Endothelial cell (in vitro differentiated cells): ENCODE measurements at places on chromosomes 3 and 15.

- DNase-seq, result no peak
Observed at GRCh38 chr3:117633207-117633606, 923.6 kb downstream of the TUSC7 start.

DNA sequence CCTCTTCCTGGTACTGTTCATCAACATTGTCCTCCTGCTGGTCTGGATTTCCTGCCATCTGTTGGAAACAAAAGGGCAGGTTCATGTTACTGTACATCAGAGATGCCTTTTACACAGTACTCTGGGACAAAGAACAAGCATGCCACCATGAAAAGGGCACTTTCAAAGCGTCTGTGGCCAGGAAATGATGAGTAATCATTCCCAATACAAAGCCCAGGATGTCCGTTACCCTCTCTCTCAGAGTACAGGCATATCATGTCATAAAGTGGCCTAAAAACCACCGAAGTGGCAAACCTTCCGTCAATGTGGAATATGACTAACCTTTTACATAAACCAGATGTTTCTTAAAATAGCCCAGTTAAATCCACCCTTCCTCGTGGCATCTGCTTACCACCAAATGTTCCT, 71.2 kb downstream of the GOLIM4 start:
- peak; percentile 23 for DNase-seq

- DNase-seq, result no peak
Observed at GRCh38 chr3:5022966-5023776, 43.9 kb downstream of the BHLHE40 start.

DNA sequence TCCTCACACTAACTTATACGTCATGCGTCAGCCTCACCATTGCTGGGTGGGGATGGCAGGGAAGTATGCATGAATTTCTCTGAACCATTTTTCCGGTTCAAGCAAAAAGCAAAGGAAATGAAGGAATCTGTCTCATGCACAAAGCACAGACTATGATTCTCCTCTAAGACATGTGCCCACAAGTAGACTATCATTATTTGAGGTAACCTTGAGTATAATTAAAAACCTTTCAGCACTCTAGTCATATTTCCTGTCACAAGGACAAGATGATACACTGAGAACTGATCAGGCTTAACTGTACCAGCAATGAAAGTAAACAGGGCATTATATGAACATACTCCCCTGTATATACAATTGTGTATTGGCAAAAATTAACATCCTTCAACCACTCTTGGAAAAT, 56.7 kb upstream of the TSC22D2 start:
- no peak for DNase-seq

DNA sequence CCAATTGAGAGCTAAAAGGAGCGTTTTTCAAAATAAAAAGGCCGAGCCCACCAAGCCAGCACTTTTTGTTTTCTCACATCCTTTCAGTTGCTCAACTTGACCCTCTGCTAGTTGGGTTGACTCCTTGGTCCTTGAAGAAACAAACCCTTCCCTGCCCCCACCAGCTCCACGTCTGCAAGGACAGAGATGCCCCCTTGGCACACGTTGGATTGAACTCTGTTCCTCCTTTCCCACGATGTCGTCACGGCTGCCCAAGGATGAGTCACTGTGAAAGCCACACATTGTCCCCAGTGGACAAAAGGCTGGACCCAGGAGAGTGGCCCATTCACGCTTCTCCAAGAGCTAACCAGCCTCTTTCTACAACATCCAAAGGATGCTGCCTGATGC, 43.0 kb upstream of the SPATA12 start:
- DNase-seq, result no peak

DNA sequence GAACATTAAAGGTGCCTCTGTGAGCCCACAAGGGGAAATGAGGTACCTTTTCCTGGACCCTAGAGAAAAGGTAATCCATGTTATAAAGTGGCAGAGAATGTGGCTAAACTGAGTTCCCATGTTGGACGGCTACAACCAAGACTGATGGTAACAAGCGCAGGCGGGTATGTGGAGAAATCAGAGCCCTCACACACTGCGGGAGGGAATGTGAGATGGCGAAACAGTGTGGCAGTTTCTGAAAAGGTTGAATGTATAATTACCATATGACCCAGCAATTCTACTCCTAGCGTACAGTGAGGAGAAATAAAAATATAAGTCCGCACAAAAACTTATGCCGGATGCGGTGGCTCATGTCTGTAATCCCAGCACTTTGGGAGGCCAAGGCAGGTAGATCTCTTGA, 24.1 kb upstream of the SHISA5 start:
- DNase-seq, result no peak

GRCh38 chr3:46542344-46542743, 23.8 kb downstream of the LRRC2 start:
- no peak for DNase-seq

GRCh38 chr15:100703671-100704070, 101.3 kb downstream of the ASB7 start:
- DNase-seq, result no peak

- no peak for DNase-seq
Observed at GRCh38 chr3:30457081-30457480, 149.3 kb upstream of the TGFBR2 start.

DNA sequence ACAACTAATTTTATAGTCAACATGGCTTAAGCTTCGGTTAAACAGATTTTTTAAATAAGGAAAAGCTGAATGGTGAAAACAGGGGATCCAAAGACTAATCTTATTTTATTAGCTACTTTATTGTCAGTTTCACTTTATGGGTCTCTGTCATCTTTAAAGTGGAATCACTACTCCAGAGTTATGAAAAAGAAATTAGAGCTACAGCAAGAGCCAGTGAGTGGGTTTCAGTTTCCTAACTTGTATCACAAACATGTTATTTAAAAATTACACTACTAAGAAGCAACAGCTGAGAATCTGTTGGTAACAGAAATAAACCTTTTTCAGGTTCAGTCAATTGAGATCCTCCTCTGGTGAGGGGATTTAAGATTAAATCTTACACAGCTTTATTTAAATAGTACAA, 10.0 kb downstream of the PHC3 start:
- no peak for DNase-seq

DNA sequence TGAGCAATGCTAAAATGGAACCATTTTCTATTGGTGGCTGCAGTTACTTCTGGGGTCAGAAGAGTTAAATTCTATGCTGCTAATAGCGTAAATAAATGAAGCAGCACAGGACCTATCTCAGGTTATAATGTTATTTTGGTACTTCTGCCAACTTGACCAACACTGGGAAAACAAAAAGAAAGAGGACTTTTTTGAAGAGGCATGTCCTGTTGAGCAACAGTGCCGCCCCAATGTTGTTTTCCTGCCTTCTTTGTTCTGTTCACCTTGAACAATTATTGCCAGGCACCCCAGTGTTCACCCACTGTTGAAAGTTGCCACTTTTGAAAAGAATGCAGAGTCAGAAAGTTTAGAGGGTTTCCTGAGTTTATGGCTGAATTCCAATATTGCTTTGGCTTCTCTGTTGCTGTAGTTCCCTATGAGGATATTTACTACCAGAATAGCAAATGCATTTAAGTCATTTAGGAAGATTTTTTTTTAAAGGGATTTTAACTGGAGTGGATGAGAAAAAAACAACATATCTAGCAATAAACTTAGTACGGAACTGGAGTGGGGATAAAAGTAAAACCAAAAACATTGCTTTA, 679.0 kb upstream of the DPPA4 start:
- no peak for DNase-seq

- DNase-seq, result no peak
Observed at GRCh38 chr3:31575448-31575847, 42.7 kb downstream of the STT3B start.

- DNase-seq, result no peak
Observed at GRCh38 chr3:148372206-148372875, 325.4 kb upstream of the AGTR1 start.

- DNase-seq, result no peak
Observed at GRCh38 chr15:84914351-84914750, 29.9 kb downstream of the SLC28A1 start.

DNA sequence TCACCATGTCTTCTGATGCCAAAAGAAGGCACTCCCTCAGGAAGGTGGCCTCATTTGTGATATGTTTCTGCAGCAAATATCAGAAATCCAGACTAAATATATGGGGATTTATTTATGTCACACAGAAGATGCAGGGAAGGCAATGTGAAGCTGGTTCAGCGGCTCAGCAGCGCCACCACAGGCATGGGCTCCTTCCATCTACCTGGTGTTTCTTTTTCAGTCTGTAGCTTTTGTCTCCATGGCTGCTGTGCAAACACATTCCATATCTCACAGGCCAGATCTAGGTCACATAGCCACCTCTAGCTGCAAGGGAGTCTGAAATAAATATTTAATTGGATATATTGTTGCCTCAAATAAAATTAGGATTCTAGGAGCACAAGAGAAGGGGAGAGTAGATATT, 502.1 kb upstream of the IL12A start:
- DNase-seq, result peak; percentile 12

DNA sequence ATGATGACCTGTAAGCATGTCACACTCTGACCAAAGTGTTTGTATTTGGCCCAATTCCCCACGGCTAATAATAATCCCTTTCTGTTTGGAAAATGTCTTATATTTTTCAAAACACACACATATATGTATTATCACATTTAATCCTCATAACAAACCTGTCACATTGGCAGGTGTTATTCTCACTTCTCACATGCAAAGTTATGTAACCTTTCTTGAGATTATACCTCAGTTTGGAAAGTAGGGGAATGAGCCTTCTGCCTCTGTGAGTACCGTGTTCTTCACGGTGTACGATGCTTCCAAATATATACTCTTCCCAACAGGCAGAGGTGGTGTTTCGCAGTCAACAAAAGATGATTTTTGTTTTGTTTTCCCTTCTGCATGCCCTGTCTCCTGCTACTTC, 205.6 kb downstream of the TP63 start:
- no peak for DNase-seq

- DNase-seq, result no peak
Observed at GRCh38 chr3:25610167-25610566, 54.5 kb downstream of the TOP2B start.

GRCh38 chr15:36185438-36185837, 394.0 kb upstream of the CDIN1 start:
- DNase-seq, result no peak

- no peak for DNase-seq
Observed at GRCh38 chr3:23830869-23831484, 25.2 kb downstream of the UBE2E1 start.

DNA sequence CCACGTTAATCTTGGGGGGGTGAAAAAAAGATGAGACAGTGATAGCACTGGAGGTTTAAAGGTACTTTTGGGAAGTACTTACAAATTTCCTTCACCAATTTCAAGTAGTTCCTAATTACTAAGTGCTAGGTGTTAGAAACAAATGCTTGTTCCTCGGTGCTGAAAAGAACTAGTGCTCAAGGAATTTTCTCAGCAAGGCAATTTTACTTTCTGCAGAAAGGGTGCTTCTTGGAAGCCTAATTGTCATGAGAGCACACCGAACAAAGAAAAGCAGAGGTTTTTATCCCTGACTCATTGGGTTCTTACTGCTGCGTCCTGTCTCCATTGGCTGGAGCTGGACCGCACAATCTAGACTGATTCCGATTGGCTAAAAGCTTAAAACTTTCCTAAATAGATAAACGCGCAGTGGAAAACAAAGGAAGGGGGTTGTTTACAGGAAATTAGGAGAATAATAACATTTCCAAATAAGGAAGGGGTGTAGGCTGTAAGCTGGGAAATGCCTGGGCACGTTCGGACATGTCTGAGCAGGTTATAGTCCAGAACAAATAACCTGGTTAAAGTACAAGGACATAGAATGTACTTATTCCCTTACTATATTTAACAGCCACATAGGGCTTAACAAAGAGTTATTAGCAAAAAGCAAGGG, 49.6 kb downstream of the CHD2 start:
- no peak for DNase-seq

GRCh38 chr15:35722501-35722900, 176.5 kb upstream of the DPH6 start:
- no peak for DNase-seq

- DNase-seq, result no peak
Observed at GRCh38 chr15:89462198-89462912, 34.0 kb downstream of the RHCG start.

- DNase-seq, result peak; percentile 36
Observed at GRCh38 chr3:160226026-160226907, 1.0 kb downstream of the C3orf80 start.

- DNase-seq, result no peak
Observed at GRCh38 chr3:6281662-6282061, 579.3 kb upstream of the GRM7 start.

DNA sequence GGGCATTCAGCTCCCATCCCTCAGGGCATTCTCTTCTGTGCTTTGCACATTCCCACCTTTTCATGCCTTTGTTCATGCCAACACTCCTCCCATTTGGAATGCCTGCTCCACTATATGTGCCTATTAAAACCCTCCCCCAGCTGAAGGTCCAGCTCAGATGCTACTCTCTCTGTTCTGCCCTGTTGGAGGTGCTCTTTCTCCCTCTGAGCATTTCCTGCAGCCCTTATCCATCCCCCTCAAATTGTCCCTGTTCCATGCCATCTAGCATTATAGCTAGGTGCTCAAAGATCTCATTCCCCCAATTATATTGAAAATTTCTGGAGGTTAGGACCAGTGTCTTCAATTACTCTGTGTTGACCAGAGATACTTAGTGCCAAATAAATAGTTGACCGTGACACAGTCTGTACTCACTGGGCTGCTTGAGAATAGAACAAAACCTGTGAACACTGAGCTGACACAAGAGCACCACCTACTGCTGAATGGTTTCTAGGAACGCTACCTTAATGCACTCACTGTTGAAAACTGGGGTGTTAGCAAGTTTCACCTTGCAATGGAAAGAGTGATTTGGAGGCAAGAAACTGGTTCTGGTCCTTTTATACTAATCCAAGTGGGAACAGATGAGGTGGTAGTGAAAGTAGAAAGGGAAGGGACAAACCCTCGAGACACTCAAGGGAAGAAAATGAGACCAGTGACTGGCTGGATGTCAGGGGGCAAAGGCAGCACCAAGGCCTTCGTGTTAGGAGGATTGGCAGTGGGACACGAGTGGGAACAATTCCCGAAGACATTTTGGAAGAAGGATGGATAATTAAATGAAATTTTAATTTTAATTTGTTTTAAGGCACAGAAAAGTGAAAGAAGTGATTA, 289.8 kb upstream of the ROPN1 start:
- DNase-seq, result no peak

DNA sequence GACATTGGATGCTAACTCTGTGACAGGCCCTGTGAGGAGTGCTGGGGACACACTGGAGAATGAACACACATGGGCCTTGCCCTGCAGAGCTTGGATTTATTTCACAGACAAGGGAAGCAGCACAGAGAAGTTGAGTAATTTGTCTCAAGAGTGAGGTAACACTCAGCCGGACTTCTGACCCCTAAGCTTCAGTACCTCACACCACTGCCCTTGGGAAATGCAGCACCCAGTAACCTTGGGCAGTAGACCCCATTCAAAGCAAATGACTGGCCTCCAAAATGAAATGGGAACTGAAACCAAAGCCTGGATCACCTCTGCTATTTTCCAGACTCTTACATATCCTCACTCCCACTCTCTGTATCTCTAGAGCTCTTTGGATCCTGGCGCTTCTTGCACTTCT, 37.3 kb downstream of the RFT1 start:
- DNase-seq, result no peak
